ENCODE measurements at places on chromosomes 13 and 19.

DNA sequence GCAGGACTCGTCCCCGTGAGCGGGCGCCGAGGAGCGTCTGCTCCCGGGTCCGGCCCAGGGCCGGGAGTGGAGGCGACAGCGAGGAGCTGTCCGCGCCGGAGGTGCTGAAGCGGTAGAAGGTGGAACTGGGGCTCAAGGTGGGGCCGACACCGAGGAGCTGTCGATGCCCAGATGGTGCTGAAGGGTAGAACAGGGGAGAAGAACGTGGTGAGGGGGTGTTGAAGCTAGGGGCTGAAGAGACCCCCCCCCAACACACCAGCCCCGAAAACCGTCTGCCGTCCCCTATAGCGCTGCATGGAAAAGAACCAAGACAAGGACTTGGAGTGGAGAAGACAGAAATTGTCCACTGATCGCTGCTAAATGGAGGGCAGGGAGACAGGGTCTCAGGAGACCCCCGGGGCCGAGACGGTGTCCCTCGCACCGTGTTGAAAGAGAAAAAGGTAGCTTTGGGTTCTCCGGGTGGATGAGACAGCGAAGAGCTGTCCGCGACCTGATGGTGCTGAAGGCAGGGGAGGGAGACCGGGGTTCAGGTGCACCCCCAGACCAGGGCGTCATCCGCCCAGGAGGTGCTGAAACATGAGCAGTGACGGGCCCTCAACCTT, 7.1 kb upstream of the PDE4C start:
- DNase-seq, result peak; percentile 93

GRCh38 chr13:46598820-46599180, 45.8 kb downstream of the LRCH1 start:
- DNase-seq, result no peak

DNA sequence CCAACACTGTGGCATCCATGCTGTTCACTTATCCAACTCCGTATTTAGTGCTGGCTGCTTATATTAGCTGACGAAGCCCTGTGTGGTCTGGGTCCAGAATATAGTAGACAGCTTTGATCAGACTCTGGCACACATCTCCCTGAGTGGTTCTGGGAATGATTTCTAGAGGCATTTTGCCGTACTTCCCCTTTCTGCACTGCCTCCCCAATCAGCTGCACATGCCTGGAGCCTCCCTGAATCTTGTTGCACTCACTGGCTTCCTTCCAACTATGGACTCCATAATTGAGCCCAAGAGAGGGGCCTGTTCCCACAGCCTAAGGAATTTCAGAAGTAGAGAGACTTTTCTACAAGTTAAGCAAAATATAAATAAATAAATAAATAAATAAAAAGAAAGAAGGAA, 30.4 kb upstream of the PCDH8 start:
- no peak for DNase-seq

- DNase-seq, result peak; percentile 92
These were observed 2.1 kb downstream of the ZNF575 start for GRCh38 chr19:43534816-43535761.

GRCh38 chr19:10091895-10092641, 6.0 kb downstream of the SHFL start:
- DNase-seq, result no peak

DNA sequence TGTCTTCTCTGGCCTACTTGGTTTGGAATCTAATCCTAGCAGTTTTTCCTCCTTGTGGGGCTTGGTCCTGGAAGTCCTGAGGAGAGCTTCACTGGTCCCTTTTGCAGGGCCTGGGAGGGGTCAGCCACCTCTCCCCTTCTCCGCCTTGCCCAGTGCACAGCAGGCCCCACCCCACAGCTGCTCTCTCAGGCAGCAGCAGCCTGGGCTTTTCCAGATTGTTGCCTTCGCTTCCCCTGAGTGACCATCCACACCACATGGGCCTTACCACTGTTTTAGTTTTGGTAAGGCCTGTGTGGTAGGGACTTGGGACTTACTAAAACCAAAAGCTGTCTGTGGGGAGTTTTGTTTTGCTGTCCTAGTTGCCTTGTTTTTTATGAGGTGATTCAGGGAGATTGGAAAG, 11.5 kb downstream of the MPHOSPH8 start:
- DNase-seq, result no peak

GRCh38 chr13:20126541-20127261, 34.2 kb downstream of the GJA3 start:
- DNase-seq, result no peak

- DNase-seq, result no peak
These were observed 7.2 kb downstream of the SLITRK5 start for GRCh38 chr13:87678372-87678752.

- DNase-seq, result no peak
These were observed 1.6 kb downstream of the ARRDC2 start for GRCh38 chr19:18009412-18010066.

- DNase-seq, result no peak
These were observed 9.4 kb upstream of the QTRT1 start for GRCh38 chr19:10691883-10692282.

- DNase-seq, result no peak
These were observed 10.6 kb upstream of the OXGR1 start for GRCh38 chr13:97004886-97005285.

DNA sequence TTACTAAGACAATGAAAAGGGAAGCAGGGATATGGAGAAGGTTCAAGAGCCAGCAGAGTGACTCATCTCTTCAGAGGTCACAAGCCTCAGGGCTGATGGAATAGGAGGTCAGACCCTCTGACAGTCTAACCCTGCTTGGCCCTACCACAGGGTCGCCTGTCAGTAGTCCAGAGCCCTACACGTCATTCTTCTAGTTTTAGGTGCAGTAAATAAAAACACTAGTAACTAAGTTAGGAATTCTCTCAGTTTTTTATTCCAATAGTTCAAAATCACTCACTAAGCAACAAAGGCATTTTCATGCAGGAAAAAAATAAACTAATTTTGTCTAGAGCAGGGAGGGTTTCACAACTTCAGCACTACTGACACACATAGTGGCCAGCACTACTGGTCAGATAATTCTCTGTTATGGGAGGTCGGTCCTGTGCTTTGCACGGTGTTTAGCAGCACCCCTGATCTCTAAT, 27.2 kb downstream of the FOXO1 start:
- DNase-seq, result no peak

- DNase-seq, result no peak
These were observed 45.0 kb upstream of the IL17D start for GRCh38 chr13:20658451-20659040.

GRCh38 chr13:94079876-94080275, 399.6 kb downstream of the DCT start:
- no peak for DNase-seq

- DNase-seq, result no peak
These were observed 704 bp downstream of the ZNF814 start for GRCh38 chr19:57888107-57888559.

DNA sequence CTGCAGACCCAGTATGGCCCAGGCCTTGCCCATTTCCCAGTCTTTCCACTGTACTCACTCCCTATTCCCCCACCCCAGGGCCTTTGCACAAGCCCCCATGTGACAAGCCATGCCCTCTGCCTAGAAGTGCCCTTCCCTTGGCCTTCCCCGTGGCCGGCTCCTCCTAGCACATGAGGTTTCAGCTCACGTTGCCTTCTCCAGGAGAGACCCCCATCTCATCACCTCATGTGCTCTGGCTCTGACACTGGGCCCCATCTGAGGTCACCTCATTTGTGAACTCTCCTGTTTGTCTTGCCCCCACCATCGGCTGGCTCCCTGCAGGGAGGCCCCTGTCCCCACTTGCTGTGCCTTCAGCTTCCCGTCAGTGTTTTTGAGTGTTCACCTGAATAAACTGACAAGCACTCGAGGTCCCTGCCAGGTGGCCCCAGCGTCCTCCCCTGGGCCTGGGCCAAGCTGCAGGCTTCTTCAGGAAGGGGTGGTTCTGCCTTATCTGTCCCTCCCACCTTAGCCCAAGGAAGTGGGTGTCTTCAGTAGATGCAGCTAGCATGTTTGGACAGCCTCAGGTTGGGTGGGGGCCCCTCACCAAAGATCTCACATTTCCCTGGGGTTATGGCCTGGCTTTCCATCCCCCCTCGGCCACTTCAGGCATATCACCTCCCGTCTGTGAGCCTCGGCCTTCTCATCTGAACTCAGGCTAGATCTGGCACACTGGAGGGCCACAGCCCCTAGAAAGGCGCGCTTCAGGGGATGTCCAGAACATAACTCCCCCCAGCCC, 3.8 kb upstream of the SLC25A42 start:
- no peak for DNase-seq

GRCh38 chr19:30441011-30441410, 68.8 kb downstream of the ZNF536 start:
- no peak for DNase-seq

DNA sequence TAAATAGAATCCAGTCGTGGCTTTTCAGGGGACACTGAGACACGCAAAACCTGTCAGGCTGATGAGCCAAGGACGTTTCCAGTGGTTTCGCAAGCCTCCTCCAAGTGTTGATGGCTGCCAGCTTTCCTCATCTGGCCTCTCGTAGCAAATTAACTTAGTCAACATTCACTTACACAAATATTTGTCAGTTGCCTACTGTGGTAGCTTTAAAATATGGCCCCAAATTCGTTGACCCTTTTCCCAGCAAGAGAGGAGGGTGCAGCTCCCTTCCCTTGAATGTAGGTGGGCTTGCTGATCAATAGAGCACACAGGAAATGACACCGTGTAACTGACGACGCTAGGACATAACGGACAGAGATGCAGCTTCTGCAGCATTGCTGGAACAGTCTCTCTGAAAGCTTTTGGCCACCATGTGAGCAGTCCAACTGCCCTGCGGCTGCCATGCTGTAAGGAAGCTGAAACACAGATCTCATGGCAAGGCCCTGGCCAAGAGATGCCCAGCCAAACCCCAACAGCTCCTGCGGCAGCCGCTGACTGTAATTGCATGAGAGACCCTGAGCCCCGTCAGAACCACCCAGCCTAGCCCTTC, 5.5 kb upstream of the RANBP3 start:
- DNase-seq, result no peak

DNA sequence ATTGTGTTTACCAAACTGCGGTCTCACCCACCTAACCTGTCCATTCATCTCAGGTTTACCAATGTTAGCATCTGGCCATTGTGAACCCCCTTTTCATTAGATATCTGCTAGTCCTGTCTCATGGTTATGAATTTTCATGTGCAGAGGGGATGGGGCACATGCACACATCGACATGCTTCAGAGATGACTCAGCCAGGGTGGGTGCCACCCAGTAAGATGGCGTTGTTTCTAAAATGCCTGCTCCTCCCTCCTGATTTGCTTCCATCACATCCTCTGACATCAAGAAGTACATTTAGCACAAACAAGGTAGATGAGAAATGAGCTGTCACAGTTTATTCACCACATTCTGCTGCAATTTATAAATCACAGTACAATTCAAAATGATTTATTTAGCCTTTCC, 51.3 kb downstream of the GPALPP1 start:
- no peak for DNase-seq

DNA sequence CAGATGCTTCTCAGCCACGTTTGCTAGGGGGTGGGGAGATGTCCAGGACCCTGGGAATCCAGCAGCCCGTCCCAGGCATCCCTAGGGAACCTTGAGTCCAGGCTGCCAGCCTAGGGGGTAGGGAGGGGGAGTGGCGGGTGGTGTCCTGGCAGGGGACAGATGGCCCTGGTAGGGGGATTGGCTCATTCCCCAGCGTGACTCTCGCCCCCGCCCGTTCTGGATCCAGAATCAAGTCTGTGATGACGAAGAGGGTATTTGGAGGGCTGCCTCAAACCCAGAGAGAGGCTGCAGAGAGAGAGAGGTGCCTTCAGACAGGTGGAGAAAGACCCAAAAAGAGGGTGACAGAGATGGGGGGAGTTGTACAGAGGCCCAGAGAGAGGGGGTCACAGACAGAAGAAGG, 4.1 kb downstream of the SLC17A7 start:
- DNase-seq, result no peak

GRCh38 chr13:112885782-112886268, 83.2 kb upstream of the MCF2L start:
- DNase-seq, result peak; percentile 83

DNA sequence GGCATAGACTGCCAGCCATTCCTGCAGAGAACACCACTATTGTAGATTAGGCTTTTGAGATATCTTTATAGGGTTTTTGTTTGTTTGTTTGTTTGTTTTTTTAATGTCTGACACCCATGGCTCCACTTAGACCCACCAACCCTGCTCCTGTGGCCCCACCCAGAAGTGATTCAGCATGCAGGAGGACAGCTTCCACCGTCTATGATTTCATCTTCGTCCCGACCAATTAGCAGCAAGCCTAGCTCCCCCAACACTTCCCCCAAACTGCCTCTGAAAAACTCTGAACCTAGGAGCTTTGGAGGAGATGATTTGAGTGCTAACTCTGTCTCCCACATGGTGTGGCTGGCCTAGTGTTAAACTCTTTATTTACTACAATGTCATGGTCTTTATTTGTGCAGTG, 108.3 kb upstream of the RXFP2 start:
- no peak for DNase-seq

DNA sequence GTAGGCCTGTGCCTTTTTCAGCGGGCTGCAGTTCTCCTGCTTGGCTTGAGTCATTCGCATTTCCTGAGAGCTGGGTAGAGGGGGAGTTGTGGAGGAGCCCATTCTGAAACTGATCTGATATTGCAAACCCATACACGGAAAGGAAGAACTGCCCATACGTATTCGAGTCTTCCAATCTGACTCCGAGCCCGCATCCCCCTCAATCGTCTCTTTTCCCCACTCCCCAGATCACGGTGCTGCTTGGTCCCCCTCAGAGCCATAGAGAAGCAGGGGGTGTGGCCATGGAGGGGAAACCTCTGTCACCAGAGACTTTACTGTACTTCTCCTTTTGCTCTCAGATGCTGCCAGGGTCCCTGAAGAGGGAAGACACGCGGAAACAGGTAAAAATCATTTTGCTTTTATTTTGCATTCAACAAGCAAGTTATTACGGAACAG, at the start of gene CD22:
Gene CD22 (plus strand): TSS at position 337 of the 435 bp plus-strand sequence. CDS start 2,854 bp downstream, outside the sequence.
- DNase-seq, result no peak

- no peak for DNase-seq
These were observed 140.3 kb downstream of the DCT start for GRCh38 chr13:94339116-94339687.

GRCh38 chr19:12513531-12514061, 29.0 kb upstream of the ZNF709 start:
- DNase-seq, result peak; percentile 75

GRCh38 chr13:33362986-33363727, 77.6 kb upstream of the STARD13 start:
- DNase-seq, result no peak

- no peak for DNase-seq
These were observed 47.2 kb upstream of the POMP start for GRCh38 chr13:28611654-28612131.

All from WTC11 (cell line).